ENCODE measurements at places on chromosomes 1 and 21. TPM values are rescaled to one million over a fixed set of nuclear protein-coding genes. Genes with fewer than 3 reads are reported as not detected.

DNA sequence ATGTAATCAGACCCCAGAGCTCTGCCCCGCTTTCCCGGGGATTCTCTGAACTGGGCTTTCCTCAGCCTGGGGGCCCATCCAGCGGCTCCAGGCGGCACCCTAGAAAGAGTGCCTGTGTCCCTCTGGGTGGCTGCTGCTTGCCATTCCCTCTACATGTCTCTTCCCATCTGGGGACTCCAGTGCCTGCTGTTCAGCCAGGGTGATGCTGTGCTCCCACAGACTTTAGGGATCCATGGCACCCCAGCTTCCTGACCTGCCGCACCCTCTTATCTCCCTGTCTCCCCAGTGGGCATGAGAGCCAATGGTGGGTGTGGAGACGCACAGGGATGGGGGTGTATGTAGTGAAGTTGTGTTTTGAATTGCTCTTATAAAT is 16.2 kb downstream of the TRAPPC10 start:
- H3K27ac ChIP-seq, result peak overlapping the region; percentile 20
- no peaks in the 10 kb centered on the region for H3K27me3 ChIP-seq
- peaks cover 26% of the 10 kb centered on the region for H3K36me3 ChIP-seq
- no peak for DNase-seq
- peaks cover 53% of the 10 kb centered on the region for H3K4me1 ChIP-seq

Gene TENT5C
- 13.3 TPM for total RNA-seq

- H3K4me3 ChIP-seq, result no peak overlapping the region
- H3K27me3 ChIP-seq, result no peaks in the 10 kb centered on the region
- no peaks in the 10 kb centered on the region for H3K4me1 ChIP-seq
- H3K36me3 ChIP-seq, result no peaks in the 10 kb centered on the region
- no peak for DNase-seq
Observed at GRCh38 chr1:72064196-72065075, 217.9 kb downstream of the NEGR1 start.

GRCh38 chr1:240487493-240487892 is 124.5 kb downstream of the GREM2 start:
- H3K36me3 ChIP-seq, result no peaks in the 10 kb centered on the region
- H3K4me3 ChIP-seq, result no peak overlapping the region
- no peaks in the 10 kb centered on the region for H3K4me1 ChIP-seq
- no peaks in the 10 kb centered on the region for H3K27me3 ChIP-seq
- no peak for DNase-seq
- no peak overlapping the region for H3K27ac ChIP-seq

Gene ALPL
- total RNA-seq, result not detected

Gene SPRR2F
- not detected for total RNA-seq

DNA sequence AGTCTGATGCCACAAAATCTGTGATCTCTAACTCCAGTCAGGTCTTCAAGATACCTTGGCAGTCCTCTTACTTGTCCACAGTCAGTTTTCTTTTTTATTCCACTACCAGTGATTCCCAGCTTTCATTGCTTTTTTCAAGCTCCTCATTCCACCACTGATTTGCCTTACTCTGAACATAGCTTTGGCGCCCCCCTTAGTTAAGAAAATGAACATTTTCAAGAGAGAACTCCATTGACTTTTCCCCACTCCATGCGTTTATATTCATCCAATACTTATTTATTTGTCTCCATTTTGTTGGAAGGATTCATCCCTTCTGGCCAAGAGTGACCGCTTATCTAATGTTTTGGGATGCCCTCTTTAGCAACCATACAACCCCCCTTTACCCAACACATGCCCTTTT is 33.9 kb upstream of the IPO9 start:
- no peak overlapping the region for H3K27ac ChIP-seq
- H3K4me3 ChIP-seq, result no peak overlapping the region
- H3K36me3 ChIP-seq, result no peaks in the 10 kb centered on the region
- no peak for DNase-seq
- H3K4me1 ChIP-seq, result peaks cover 21% of the 10 kb centered on the region

Gene CLCA1
- not detected for total RNA-seq

GRCh38 chr1:67228791-67229190 is 62.5 kb downstream of the IL23R start:
- no peak for DNase-seq
- H3K27ac ChIP-seq, result no peak overlapping the region
- no peaks in the 10 kb centered on the region for H3K36me3 ChIP-seq
- peaks cover 7% of the 10 kb centered on the region for H3K4me1 ChIP-seq
- H3K27me3 ChIP-seq, result no peaks in the 10 kb centered on the region

Gene TRIM46
- 15.5 TPM for total RNA-seq

- no peaks in the 10 kb centered on the region for H3K27me3 ChIP-seq
- no peak overlapping the region for H3K4me3 ChIP-seq
- peaks cover 5% of the 10 kb centered on the region for H3K4me1 ChIP-seq
- H3K36me3 ChIP-seq, result no peaks in the 10 kb centered on the region
- DNase-seq, result no peak
- H3K27ac ChIP-seq, result no peak overlapping the region
Observed at GRCh38 chr21:35291973-35292627, 243.0 kb upstream of the RUNX1 start.

Gene ABCB10
- 28.2 TPM for total RNA-seq

- no peak for DNase-seq
- H3K27ac ChIP-seq, result no peak overlapping the region
- no peaks in the 10 kb centered on the region for H3K4me1 ChIP-seq
- no peaks in the 10 kb centered on the region for H3K36me3 ChIP-seq
- H3K27me3 ChIP-seq, result peaks cover 10% of the 10 kb centered on the region
Observed at GRCh38 chr1:50326026-50326425, 97.2 kb downstream of the DMRTA2 start.

GRCh38 chr1:152728986-152729385 is 21.0 kb downstream of the LCE4A start:
- no peaks in the 10 kb centered on the region for H3K4me1 ChIP-seq
- no peak for DNase-seq
- no peak overlapping the region for H3K27ac ChIP-seq
- no peaks in the 10 kb centered on the region for H3K27me3 ChIP-seq

Gene WDR64
- 0.22 TPM for total RNA-seq

GRCh38 chr1:33876970-33877650 is 13.2 kb downstream of the HMGB4 start:
- no peak overlapping the region for H3K4me3 ChIP-seq
- H3K27ac ChIP-seq, result no peak overlapping the region
- no peaks in the 10 kb centered on the region for H3K4me1 ChIP-seq

Measured in activated CD4-positive, alpha-beta T cell treated with anti-CD3 and anti-CD28 coated beads, Interleukin-2, amount 10 ng/mL, durations not matched to agents 7 days and 5 days (primary cell).